NCI-H187 treated with DMSO at 0.1 percent for 48 hours (cell line): ENCODE measurements at places on chromosomes 7 and 10.

- peak; percentile 46 for DNase-seq
Measured at GRCh38 chr7:25726170-25726780, 425.7 kb upstream of the NFE2L3 start.

DNA sequence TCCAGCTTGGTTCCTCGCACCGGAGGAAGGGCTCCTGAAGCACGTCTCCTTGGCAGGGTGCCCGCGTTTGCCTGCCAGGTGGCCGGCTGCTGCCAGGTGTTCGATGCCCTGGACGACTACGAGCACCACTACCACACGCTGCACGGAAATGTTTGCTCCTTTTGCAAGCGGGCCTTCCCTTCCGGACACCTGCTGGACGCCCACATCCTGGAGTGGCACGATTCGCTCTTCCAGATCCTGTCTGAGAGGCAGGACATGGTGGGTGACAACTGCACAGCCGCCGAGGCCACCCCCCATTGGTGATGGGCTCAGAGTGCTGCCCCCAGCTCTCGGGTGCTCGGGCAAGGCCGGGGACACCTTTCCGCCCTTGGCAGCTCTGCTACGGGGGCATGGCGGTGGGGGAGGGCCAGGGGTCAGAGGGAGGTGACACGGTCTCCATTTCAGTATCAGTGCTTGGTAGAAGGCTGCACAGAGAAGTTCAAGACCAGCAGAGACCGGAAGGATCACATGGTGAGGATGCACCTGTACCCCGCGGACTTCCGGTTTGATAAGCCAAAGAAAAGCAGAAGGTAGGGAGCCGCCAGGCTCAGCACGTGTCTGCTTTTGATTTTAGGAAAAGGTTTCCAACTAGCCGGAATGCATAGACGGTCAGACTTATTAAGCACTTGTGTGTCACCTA is 1.1 kb downstream of the ZNF511 start:
- DNase-seq: no peak

DNA sequence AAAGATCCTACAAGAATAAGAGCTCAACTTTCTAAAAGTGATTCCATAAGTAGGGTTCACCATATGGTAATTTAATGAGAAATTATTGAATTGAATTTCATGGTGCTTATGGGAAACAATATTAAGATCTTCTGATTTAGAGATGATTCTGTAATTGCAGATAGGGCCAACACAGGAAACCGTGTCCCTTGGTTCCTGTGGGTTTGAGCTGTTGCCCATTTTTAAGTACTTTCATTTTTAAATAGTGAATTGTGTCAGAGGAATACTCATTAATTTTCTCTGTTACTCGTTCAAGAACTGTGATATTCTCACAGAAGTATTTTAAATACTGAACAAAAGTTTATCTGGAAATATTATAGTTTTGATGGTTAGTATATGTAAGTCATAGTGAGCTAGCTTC is 129.2 kb downstream of the SRI start:
- DNase-seq: no peak

DNA sequence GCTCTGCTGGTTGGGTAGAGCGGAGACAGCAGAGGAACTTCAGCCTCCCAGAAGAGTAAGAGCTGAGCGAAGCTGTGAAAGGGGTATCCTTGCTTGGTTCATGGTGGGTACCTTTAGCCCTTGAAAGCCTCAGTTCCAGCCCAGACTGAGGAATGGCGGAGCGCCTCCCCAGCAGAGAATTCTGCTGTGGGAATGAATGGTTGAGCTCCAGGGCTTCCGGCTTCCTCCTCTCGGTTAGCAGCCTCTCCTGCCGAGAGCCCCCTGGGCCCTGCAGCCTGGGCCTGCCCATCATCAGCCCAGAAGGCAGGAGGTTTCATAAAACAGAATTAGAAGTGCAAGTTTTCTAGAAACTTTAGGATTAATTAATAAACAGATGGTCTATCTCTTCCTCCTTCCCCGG is 79.9 kb upstream of the ANLN start:
- DNase-seq: no peak

DNA sequence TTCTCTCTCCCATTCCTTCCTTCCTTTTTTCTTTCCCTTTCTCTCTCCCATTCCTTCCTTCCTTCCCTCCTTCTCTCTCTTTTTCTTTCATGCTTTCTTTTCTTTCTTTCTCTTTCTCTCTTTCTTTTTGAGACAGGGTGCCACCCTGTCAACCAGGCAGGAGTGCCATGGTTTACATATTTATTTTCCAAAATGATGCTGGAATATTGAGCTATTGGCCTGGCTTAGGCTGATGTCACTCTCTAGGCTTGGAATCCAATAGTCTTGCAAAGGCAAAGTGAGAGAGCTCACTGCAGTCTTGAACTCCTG is 159.1 kb downstream of the BAMBI start:
- DNase-seq: no peak

- no peak for DNase-seq
Measured at GRCh38 chr7:6652446-6653011, 15.4 kb downstream of the ZNF316 start.

- no peak for DNase-seq
Measured at GRCh38 chr7:77684030-77684429, 12.2 kb upstream of the RSBN1L start.
